ENCODE measurements at places on chromosomes 1 and 21.

GRCh38 chr1:220092694-220093093 lies 1.2 kb upstream of the IARS2 start:
- DNase-seq, result no peak

- no peak for DNase-seq
Observed at GRCh38 chr1:38265293-38266196, 219.0 kb upstream of the POU3F1 start.

GRCh38 chr1:164830628-164831027 lies 271.6 kb downstream of the PBX1 start:
- no peak for DNase-seq

DNA sequence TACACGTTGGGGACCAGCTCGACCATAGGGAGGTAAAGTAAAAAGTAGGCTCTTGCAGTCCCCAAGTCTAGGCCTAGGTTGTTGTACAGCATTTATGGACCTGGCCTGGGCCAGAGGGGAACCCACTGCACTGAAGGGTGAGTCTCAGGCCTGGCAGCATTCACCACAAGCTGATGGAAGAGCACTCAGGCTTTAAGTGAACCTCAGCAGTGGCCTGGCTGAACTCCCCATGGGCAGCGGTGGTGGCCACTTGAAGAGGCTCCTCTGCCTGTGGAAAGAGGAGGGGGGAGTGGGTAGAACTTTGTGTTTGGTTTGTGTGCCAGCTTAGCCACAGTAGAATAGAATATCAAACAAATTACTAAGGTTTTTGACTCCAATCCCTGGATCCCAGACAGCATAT lies 176.2 kb upstream of the PRMT6 start:
- DNase-seq, result no peak

DNA sequence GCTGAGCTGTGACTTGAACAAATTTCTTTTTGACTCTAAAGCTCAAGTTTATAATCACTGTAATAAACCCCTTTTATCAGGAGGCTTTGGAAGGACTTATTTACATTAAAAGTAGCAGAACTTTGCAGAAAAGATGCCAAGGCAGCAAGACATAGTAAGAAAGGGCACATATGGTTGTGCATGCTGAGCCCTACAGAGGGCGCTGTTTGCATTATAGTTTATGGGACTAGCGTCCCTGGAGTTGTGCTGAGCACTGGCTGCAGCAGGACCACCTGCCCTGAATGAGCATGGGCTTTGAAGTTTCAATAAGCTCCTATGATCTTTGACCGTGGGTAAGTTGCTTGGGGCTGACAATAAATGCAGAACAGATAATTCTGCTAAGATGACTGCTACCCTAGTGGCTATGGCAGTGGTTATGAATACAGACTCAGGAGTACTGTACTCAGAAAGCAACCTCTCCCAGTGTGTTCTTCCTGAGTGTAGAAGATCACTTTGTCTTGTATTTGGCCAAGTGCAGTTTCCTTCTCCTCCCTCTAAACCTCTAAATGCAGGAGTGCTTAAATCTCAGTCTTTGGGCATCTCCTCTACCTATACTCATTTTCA lies 45.4 kb upstream of the USP1 start:
- peak; percentile 38 for DNase-seq

GRCh38 chr1:34865573-34865972 lies 6.0 kb upstream of the SMIM12 start:
- DNase-seq, result no peak

DNA sequence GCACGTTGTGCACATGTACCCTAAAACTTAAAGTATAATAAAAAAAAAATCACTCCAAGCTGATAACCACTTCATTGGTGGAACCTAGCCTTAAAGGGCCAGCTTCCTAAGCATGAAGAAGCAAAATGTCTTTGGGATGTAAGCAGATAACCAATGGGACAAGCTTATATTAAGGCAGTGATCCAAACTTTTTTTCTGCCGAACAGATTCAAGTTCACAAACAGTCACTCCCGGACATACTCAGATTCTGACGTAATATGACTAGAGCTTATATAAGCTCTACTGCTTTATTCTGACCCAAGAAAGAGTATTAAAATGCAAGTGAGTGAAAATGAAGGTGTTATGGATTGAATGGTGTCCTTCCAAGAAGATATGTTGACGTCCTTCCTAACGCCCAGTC lies 44.9 kb upstream of the HIVEP3 start:
- no peak for DNase-seq

GRCh38 chr1:94820936-94821335 lies 779 bp downstream of the SLC44A3 start:
- no peak for DNase-seq

GRCh38 chr1:54335011-54335754 lies 71.0 kb downstream of the SSBP3 start:
- no peak for DNase-seq

- peak; percentile 53 for DNase-seq
Observed at GRCh38 chr21:14825514-14825974, 239.3 kb downstream of the NRIP1 start.

- no peak for DNase-seq
Observed at GRCh38 chr1:55886856-55887712, 671.9 kb upstream of the USP24 start.

DNA sequence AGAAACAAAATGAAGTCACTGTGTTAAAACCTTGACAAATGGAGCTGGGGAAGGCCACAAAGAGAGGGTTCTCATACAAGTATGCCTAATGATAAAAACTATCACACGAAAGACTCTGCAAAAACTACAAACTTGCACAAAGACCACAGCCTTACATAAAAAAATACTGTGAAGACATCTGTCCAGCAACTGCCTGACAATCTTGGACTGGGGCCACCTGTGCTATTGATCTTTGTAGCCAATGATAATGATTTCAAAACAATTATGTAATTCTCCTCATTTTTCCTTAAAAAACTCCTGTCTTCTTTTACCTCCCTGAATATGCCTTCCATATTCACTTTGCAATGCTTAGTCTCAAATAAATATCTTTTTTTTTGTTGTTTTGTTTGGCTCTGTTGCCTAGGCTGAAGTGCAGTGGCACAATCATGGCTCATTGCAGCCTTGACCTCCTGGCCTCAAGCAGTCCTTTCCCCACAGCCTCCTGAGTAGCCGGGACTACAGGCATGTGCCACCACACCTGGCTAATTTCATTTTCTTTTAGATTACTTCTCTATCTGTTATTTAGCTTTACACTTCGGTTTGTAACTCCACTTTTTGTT lies 79.4 kb upstream of the RHOU start:
- no peak for DNase-seq

- no peak for DNase-seq
Observed at GRCh38 chr1:157115851-157116736, 16.5 kb upstream of the ETV3L start.

DNA sequence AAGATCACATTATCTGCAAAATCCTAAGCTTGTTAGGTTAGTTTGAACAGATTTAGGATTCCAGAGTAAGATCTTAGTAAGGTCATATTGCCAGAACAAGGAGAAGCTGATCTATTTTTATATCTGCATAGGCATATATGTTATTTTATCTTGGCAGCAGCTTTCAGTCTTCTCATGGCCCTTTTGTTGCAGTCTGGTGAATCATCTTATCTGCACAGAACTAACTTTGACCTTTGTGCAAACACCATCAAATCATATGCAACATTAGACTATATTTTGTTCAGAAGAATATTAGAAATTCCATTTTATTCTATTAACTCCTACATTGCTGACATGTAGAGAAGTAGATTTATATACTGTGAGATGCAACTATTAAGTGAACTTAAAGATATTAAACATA lies 107.3 kb downstream of the CLEC20A start:
- DNase-seq, result no peak

GRCh38 chr1:3923378-3924185 lies 23.5 kb upstream of the C1orf174 start:
- DNase-seq, result no peak

DNA sequence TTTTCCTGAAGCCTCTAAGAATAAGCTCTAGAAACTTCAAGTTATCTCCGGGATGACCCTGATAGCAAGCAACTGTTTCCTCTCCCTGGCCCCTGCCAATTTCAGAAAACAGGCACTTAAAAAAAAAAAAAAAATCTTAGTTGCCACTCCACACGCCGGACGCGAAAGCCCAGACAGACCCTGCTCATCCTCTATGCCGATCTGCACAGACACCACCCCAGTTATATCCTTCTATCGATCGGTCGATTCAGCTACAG lies 1.7 kb downstream of the ANP32E start:
- no peak for DNase-seq

DNA sequence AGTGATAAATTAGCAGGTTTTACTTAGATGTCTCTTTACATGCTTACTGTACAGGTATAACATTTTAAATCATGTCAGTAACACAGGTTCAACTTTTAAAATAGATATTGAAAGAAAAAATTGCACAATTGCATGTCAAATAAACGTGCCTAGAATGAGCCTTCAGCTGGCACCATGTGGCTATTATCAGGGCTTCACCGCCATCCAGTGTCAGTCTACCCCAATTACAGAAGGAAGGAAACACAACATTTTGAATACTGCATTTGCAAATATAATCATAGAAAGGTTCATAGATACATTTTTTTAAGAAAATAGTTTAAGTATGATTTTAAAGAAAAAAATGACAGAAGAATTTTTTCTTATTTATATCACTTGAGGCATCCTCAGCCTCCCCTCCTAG lies 47.5 kb upstream of the SERTAD4 start:
- no peak for DNase-seq

DNA sequence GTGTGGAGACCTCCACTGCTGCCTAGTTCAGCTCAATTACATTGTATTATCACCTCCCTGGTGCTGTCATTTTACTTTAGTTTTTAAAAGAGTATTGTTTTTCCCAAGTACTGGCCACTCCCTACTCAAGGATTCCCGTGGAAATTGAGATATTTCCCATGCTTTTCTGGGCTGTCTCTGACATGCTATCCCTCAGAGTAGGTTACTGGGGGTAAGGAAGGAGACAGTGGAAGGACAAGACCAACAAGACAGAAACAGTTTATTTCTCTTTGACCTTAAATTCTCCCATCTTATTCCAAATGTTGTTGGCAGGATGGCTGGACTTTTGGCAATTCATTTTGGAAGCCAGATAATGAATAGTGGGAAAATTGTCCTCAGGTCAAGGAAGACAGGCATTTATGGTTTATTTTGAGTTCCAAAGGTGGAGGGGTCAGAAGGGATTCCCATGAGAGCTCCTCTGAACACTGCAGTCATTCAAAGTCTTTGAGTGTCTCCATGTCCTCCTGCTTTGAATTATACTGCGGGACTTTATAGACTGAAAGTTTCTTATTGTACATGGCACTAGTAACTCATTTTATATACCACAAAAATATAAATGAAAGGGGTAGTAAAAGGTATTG lies 20.3 kb downstream of the RGS5 start:
- no peak for DNase-seq

GRCh38 chr1:184626076-184627006 lies 128.3 kb downstream of the EDEM3 start:
- no peak for DNase-seq

DNA sequence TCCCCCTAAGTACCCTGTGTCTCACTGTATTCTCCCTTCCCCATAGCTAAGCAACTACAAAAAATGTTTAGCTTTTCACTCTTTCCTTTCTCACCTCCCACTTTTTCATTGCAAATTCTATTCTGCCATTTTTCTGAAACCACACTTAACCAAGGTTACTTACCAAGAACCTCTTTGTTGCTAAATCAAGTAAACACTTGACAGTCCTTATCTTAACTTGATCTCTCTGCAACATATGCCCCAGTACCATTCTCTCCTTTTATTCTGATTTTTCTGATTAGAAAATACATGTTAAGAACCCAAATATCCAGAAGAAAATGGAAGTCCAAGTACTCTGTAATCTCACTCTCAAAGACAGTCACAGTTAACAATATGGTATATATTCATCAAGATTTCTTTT lies 16.0 kb downstream of the EVI5 start:
- no peak for DNase-seq

GRCh38 chr1:155091071-155092051 lies 12.7 kb downstream of the EFNA3 start:
- DNase-seq, result peak; percentile 85

- DNase-seq, result peak; percentile 0
Observed at GRCh38 chr1:170765712-170766330, 101.9 kb downstream of the PRRX1 start.

DNA sequence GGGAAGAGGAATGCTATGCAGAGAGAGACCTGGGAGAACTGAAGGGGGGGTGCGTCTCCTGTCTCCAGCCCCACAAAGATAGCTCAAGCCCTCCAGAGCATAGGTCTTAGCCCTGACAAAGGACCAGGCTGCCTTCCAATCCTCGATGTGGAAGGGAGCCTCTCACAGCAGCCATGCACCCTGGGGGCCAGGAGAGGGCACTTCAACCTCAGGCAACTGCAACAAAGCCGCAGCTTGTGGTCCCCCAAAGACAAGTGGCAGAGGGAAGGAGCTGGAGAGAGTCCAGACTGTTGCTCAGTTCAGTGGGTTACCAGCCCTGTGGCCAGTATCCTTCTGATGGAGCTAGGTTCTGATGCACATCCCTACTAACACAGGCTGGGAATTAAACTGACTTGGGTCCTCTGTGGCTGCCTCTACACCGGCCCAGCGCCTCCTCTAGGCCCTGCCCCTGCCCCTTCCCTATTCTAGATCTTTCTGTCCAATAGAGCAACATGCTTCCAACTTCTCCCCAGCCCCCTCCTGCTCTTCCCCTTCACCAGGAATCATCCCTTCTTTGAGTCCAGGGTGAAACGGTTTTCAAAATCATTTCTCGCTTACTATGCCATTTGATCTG lies 100.7 kb upstream of the SPATA6 start:
- DNase-seq, result peak; percentile 19

DNA sequence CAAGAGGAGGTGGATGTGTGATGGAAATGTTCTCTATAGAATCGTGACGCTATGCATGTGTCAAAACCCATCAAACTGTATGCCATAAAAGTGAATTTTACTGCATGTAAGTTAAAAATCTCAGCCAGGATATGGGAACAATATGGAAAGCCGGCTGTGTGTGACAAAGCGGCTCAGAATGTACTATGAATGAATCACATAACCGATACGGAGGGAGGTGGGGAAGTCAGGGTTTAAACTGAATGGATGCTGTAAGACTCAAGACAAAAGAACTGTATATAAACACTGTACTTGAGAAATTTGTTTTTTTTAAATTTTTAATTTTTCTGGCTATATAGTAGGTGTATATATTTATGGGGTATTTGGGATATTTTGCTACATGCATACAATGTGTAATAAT lies 111.6 kb upstream of the PDE4B start:
- no peak for DNase-seq

DNA sequence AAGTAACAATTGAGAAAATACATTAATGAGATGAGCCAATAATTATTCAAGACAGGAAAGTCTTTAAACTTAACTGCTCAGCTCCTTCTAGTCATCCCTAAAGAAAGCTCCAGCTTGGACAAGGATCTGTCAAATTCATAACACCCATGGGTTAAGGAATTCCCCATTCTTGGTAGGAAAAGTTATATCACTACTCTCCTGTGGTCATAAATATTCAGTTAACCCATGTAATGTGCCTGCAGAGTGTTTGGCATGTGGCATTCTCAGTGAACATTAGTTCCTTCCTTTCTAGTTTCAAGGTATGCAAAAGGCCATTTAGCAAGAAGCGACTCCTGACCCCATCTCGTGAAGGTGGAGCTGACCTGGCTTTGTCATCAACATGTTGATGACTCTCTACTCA lies 76.7 kb upstream of the VCAM1 start:
- no peak for DNase-seq

All from activated CD4-positive, alpha-beta T cell treated with anti-CD3 and anti-CD28 coated beads, Interleukin-2, Interleukin-4, amounts not matched to agents 100 ng/mL and 50 ng/mL, durations not matched to agents 16 hours and 8 hours (primary cell).